ENCODE measurements at places on chromosomes 7 and 10.

- DNase-seq = no peak
These were observed 84.1 kb upstream of the LRRC18 start for GRCh38 chr10:49023752-49024151.

- DNase-seq = no peak
These were observed 126.3 kb downstream of the TAX1BP1 start for GRCh38 chr7:27866256-27866655.

DNA sequence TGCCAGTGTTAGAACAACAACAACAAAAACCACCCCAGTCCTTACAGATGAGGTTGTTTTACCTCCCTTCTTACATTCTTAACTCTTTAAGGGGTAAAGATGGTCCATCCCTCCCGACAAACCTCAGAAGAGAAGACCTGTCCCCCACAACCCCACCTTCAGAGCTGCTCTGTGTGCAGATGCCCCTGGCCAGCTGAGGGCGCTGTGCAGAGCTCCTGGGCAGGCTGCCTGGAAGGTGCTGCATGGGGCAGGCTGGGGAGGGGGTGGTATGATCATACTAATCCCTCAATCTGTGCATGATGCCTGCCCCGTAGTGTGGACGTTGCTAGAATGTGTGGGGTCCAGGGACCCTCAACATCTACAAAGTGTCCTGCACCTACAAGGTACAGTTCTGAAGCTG lies 387.1 kb downstream of the INHBA start:
- DNase-seq = no peak

DNA sequence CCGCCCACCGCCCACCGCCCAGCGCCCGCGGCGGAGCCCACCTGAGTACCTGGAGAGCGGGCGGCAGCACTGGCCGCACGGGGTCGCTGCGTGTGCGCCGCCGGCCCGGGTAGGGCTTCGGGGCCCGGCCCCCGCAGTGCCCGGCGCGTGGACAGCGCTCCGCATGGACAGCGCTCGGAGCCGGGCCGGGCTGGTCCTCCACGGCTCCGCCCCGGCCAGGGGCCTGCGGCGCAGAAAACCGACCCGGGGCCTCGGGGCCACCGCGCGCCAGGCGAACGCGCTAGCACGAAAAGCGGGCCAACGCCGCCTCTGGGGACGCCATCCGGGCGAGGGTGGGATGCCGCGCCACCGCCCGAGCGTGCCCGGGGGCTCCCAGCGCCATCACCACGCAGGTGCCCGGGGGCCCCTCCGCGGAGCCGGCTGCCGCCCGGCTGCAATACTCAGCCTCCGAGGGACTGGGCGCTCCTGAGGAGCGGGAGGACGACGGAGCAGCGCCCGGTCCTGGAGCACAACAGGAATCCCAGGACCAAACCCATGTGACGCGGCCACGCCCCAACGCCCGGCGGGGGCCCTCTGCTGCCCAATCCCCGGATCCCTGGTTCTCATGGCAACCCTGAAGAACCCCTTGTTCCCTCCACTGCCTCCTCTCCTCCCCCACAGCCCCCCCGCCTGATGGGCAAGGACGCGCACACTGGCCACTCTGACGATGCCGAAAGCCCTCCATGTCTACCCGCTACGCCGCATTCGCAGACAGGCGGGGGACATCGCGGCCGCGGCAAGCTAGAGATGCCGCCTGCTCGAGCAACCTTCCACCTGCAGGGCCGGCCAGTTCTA lies at the start of gene GRB10:
TSS of gene GRB10 (minus strand) at position 522 of the 834 bp plus-strand sequence. CDS start 50,574 bp downstream, outside the sequence.
- DNase-seq = no peak

DNA sequence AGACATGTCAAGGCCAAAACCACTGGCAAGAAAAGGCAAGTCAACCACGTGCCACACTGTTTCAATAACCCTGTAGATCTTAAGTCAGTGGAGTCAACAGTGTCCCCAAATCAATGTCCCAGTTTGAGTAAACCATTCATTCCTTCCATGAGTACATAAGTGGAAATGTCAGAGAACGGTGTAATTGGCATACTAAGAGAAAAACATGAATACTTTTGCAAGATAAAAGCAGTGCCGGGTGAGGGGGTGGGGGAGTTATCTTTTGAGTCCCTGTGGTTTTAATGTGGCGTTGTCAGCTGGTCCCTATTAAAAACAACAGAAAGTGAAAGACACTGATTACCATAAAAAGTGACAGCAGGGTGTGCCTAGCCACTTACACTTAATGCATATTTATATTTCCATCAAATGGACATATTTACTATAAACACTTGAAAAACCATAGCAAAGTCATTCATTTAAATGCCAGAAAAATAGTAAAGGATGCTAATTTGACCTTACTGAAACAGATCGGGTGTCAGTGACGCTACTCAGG lies 37.8 kb downstream of the RSU1 start:
- peak; percentile 53 for DNase-seq

DNA sequence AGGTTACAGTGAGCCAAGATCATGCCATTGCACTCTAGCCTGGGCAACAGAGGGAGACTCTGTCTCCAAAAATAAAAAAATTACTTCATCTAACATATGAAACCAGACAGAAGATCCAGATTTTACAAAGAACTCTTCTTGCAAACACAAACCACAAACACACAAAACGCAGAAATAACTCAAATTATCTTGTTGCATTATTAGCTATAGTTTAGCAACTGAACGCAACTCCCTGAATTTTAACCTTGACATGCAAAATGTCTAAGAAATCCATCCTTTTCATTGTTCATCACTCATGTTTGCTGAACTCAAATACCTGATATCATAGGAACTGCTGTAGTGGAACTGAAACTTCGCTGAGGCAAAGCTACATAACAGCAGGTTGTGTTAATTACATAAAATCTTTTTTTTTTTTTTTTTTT lies 64.1 kb downstream of the MICU1 start:
- peak; percentile 72 for DNase-seq

GRCh38 chr7:7051206-7051877 lies 131.0 kb upstream of the C1GALT1 start:
- peak; percentile 34 for DNase-seq

- peak; percentile 14 for DNase-seq
These were observed 52.4 kb upstream of the ADRB1 start for GRCh38 chr10:113991091-113991860.

DNA sequence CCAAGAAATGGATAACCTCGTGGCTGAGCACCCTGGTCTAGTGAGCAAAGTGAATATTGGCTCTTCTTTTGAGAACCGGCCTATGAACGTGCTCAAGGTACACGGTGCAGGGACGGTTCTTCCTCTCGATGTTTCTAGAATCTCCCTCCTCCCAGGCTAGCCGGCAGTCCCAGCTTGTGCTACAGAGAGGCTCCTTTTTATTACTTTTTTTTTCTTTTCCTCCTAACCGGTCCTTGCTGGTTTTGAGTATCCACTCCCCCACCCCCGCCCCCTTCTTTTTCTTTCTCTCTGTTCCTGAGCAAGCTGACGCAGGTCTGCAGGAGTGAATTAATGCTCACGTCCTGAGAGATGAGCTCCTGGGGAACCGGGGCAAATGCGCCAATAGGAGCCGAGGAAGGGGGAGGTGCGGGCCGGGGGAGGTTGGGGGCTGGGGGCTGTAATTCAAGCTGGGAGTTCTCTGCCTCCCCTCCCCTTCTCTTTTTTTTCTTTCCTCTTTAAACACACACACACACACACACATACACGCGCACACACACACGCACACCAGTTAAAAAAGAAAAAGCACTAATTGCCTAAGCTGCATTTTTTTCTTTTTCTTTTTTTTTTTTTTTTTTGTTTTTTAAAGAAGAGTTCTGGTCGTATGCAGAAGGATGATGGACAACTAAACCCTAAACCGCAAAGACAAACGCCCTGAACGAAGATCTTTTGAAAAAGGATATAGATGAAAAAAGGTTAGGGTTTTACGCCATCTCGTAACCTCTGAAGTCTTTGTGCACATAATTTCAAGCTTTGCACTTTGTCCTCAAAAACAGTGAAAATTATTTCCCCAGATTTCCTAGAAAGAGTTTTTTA lies 6.6 kb downstream of the CPA2 start:
- DNase-seq = no peak

DNA sequence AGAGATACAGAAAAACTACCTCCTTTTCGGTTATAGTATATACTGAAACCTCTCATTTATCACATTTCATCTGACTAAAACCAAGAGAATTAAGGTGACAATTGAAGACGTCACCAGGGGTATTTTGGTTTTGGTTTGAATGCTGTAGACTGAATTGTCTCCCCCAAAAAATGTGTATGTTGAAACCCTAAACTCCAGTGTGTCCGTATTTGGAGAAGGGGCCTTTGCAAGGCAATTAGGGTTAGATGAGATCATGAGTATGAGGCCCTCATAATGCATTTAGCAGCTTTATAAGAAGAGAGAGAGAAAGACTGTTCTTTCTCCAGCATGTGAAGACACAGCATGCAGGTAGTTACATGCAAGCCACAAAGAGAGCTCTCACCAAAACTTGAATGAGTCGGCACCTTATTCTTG lies 59.5 kb downstream of the CACNA2D1 start:
- peak; percentile 37 for DNase-seq

DNA sequence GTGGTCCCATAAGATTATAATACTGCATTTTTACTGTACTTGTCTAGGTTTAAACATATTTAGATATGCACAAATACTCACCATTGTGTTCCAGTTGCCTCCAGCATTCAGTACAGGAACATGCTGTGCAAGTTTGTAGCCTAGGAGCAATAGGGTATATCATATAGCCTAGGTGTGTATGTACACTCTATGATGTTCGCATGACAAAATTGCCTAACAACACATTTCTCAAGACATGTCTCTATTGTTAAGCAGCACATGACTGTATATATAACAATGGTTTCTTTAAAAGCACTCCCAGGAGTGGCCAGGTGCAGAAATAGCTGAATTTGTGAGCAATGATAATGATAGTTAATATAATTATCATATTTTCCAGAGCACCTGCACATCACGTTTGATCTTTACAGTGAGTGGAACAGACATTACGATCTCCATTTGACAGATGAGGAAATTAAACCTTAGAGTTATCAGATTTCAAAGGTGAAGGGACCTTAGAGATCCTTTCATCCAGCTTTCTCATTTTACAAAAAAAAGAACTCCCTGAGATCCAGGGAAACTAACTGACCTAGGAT lies 99.2 kb upstream of the PDCD4 start:
- no peak for DNase-seq

GRCh38 chr10:71309919-71310318 lies 9.1 kb upstream of the SLC29A3 start:
- no peak for DNase-seq

DNA sequence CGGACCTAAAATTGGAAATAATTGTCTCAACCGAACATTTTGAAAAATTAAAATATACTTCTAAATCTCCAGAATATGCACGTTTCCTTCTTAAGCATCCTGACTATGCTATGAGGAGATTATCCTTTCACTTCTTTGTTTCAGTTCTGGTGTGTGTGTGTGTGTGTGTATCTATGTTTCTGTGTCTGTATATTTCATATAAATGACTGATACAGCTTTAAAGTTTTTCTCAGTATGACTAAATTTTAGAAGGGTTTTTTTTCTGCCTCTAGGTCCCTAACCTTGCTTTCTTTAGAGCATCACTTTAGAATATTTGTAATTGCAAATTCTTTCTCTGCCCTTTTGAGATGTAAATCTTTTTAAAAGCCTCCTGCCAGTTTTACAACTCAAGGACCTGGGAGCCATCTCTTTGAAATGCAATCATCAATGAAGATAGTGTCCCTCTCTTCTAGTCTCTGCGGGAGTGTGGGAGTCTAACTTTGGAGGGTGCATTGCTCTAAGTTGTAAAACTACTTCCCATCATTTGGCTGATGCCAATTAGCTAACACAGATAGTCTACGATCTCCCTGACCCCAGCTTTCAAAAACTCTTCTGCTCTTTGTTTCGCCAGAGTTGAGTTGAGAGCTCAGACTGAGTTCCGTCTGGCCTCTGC lies 782.0 kb upstream of the ZWINT start:
- no peak for DNase-seq

DNA sequence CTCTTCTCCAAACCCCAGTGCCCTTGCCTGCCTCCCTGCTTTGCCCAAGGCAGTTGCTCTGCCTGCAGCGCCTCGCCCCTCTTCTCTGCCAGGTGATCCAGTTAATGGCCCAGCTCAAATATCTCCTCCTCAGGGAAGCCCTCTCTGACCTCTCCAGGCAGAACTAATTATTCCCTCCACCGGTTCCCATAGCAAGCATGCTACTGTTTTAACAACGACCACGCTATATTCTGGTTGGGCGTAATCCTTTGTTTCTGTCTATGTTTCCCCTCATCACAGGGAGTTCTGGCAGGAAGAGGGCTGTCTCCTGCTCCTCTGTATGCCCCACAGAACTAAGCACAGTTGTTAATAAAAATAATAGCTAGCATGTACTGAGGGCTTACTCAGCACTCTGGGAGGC lies 36.8 kb upstream of the R3HCC1L start:
- no peak for DNase-seq

DNA sequence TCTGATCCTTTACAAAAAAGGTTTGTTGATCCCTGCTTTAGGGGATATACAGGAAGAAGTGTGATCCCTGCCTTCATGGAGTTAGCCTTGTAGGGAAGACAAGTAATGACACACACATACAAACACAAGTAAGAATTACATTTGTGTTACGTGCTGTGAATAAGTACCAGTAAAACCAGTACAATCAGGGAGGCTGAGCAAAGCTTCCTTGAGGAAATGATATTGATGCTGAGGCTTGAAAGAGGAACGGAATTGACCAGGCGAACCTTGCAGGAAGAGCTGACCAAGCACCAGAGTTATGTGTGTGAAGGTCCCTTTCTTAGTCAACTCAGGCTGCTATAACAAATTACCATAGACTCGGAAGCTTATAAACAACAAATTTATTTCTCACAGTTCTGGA lies 83.6 kb upstream of the CACUL1 start:
- no peak for DNase-seq

- no peak for DNase-seq
These were observed 396.7 kb upstream of the SORCS1 start for GRCh38 chr10:107561136-107561650.

DNA sequence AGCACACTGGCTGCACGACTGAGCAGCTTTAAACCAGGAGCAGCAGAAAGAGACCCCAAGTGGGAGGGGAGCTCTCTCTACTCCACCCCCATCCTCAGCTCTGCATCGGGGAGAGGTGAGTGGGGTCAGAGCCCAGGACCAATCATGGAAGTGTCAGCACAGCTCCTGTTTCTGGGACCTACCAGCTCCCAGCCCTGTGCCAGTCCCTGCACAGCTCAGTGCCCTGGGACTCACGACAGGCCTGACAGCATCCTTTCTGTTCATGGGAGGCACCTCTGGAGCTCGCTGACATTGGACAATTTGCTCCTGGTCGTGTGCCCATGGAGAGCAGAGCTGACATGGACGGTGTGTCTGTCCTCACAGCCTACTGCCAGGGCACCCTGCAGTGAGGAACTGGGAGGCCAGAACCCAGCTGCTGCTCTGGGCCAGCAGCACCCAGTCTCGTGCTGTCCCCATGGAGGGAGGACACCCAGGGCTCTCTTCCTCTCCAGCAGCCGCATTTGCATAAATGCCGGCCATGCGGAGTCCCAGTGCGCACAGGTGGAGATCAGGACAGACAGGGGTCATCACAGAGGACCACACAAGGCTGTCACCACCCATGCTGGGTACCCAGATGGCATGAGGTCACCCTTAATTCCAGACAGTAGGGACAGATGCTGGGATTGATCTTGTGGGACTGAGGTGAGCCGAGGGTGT lies 45.9 kb upstream of the MSMB start:
- DNase-seq = peak; percentile 30

- no peak for DNase-seq
These were observed 204.7 kb downstream of the KMT2C start for GRCh38 chr7:152231089-152231488.

GRCh38 chr10:133455196-133455595 lies 1.5 kb downstream of the SCART1 start:
- DNase-seq = no peak

GRCh38 chr10:77756319-77757232 lies 119.0 kb upstream of the KCNMA1 start:
- peak; percentile 66 for DNase-seq

Data from GM12865 (cell line).